Chondrocyte (in vitro differentiated cells): ENCODE measurements at places on chromosomes 3 and 15. TPM values are rescaled to one million over a fixed set of nuclear protein-coding genes. Genes with fewer than 3 reads are reported as not detected.

Gene PTX3
- 14.9 to 41.2 TPM (median 40.2 TPM) in 3 replicates for total RNA-seq

DNA sequence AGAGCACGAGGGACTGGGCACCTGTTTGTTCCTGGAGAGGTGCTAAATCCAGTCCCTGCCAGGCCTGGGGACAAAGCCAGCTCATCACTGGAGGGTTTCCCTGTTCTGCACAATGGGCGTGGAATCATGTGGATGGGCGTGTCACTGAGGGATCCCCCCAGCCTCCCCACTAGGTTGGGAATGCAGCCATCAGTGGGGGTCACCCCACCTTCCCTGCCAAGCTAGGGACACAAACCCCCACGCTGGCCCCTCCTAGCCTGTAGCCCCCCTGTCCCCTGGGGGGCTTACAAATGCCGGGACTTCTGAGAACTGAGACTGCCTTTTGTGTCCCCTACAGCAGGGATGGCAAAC, 61.9 kb downstream of the NSMCE3 start:
- H3K4me1 ChIP-seq: peaks cover 6% of the 10 kb centered on the region
- H3K36me3 ChIP-seq: peaks cover 2% of the 10 kb centered on the region
- no peak overlapping the region for H3K27ac ChIP-seq
- no peak for DNase-seq
- H3K4me3 ChIP-seq: no peak overlapping the region
- H3K27me3 ChIP-seq: peaks cover 29% of the 10 kb centered on the region

- H3K4me1 ChIP-seq: peaks cover 43% of the 10 kb centered on the region
- H3K36me3 ChIP-seq: peaks cover 15% of the 10 kb centered on the region
- H3K4me3 ChIP-seq: no peak overlapping the region
Measured at GRCh38 chr3:122961146-122961545, 66.4 kb downstream of the SEMA5B start.

DNA sequence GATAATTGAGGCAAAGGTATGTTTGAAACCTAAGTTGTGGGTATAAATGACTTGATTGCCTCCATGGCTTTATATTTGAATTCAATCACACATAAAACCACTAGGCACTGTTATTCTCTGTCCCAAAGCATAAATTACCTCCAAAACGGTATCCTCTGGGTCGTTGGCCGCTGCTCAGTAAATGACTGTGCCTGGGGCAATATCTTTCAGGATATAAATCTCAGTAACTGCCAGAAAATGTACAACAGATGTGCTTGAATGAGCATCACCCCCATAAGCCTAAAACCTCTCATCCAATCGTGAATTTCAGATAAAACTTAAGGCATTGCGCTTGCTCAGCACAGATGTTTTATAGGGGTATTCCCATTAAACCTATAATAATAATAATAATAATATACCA, 19.0 kb upstream of the C3orf49 start:
- no peak for DNase-seq
- no peak overlapping the region for H3K4me3 ChIP-seq

Gene SHF
- 4.9 to 7.0 TPM (median 5.1 TPM) in 3 replicates for total RNA-seq

Gene CGNL1
- 4.6 to 7.2 TPM (median 7.1 TPM) in 3 replicates for total RNA-seq

DNA sequence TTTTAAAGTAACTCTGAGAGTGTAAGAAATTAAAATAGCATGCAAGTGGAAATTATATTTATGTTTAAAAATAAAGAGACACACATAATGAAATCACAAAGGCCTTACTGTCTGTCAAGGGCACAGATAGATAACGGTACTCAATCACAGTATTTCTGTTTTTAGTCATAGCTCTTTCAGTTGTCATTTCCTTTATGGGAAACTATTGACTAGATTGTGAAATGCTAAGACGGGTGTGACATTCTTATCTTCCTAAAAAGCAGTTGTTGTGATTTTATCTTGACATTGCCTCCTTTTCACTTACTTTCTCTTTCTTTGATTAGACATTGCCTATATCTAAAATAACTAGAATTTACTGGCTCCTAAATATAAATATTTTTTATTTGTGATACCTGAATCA, 100.1 kb upstream of the PLSCR5 start:
- no peak overlapping the region for H3K4me3 ChIP-seq
- H3K27ac ChIP-seq: no peak overlapping the region
- no peaks in the 10 kb centered on the region for H3K4me1 ChIP-seq
- no peaks in the 10 kb centered on the region for H3K36me3 ChIP-seq
- DNase-seq: no peak

DNA sequence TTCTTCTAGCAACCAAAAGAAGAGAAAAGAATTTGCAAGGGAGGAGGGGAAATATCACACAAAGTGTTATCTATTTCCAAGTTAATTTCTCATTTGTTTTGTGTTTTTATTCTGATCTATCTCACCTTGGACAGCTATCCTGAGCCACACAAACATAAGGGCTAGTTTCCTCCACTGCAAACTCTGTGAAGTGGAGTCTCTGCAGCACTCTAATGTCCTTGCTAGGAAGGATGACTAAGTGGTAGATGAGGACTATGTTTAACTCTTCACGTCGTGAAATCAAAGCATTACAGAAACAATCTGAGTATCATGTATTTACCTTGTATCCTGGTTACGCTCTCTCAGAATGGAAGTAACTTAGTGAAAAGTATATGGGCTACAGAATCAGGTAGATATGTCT, 33.9 kb upstream of the CHRM5 start:
- no peak overlapping the region for H3K27ac ChIP-seq
- no peak for DNase-seq
- H3K36me3 ChIP-seq: no peaks in the 10 kb centered on the region
- no peaks in the 10 kb centered on the region for H3K27me3 ChIP-seq
- peaks cover 18% of the 10 kb centered on the region for H3K4me1 ChIP-seq

DNA sequence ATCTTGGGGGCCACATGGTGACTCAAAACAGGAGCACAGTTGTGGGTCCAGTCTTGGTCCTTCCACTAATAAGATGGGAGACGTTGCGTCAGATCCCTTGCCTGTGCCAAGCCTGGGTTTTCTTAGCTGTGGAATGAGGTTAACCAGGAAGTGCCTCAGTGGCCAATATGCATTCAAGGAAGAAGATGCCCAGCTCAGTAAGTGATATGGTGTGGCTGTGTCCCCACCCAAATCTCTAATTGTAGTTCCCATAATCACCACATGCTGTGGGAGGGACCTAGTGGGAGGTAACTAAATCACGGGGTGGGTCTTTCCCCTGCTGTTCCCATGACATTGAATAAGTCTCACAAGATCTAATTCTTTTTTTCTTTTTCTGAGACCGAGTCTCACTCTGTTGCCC, 6.4 kb downstream of the ALG1L2 start:
- H3K27ac ChIP-seq: no peak overlapping the region
- peaks cover 2% of the 10 kb centered on the region for H3K27me3 ChIP-seq
- DNase-seq: no peak

DNA sequence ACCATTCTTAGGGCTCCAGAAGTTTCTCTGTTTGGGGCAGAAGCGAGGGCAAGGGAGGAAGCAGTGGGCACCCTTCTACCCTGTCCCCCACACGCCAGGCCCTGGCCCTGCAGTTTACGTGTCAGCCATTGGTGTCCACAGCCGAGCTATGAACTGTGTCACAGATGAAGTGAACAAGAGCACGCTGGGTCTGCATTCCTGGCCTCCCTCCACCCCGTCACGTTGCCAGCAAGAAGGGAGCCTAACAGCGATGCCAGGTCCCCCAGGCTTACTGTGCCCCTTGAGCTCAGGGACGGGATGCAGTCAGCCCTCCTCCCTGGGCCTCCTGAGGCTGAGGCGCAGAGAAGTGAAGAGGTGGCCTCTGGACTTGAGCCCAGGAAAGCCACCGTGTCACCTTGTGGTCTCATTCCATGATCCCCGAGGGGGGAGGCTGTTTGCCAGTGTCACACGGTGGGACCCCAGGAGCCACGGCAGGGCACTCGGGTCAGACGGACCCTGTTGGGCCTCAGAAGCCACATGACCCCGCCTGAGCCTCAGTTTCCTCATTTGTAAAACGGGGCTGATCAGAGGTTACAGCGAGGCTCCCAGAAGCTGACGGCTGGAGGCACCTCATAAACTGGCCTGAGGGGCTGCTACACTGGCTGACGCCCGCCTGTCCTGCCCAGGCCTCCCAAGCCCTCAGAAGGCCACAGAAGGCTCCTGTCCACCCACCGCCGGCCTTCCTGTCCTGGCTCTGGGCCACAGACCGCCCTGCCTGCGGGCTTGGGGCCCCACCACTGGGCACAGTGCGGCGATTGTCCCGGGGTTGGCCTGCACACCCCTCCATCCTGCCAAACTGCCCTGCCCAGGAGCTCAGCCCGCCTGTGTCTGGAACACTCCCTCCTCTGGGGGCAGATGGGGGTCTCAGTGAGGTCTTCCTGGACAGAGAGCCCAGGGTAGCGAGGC, 18.6 kb downstream of the IQSEC1 start:
- no peak overlapping the region for H3K4me3 ChIP-seq
- H3K4me1 ChIP-seq: peaks cover 10% of the 10 kb centered on the region
- no peak overlapping the region for H3K27ac ChIP-seq
- H3K27me3 ChIP-seq: peaks cover 5% of the 10 kb centered on the region
- no peak for DNase-seq
- H3K36me3 ChIP-seq: no peaks in the 10 kb centered on the region

- no peak for DNase-seq
- peaks cover 11% of the 10 kb centered on the region for H3K4me1 ChIP-seq
- no peak overlapping the region for H3K4me3 ChIP-seq
- H3K27ac ChIP-seq: no peak overlapping the region
- H3K36me3 ChIP-seq: no peaks in the 10 kb centered on the region
- no peaks in the 10 kb centered on the region for H3K27me3 ChIP-seq
Measured at GRCh38 chr3:37989821-37990480, 635 bp upstream of the VILL start.

GRCh38 chr15:71312731-71313460, 197.6 kb downstream of the THSD4 start:
- DNase-seq: no peak
- H3K27me3 ChIP-seq: no peaks in the 10 kb centered on the region
- no peak overlapping the region for H3K27ac ChIP-seq
- peaks cover 1% of the 10 kb centered on the region for H3K36me3 ChIP-seq
- peaks cover 5% of the 10 kb centered on the region for H3K4me1 ChIP-seq
- H3K4me3 ChIP-seq: no peak overlapping the region

GRCh38 chr3:159616234-159616825, 372.3 kb upstream of the IL12A start:
- H3K36me3 ChIP-seq: no peaks in the 10 kb centered on the region
- H3K4me3 ChIP-seq: no peak overlapping the region
- H3K27me3 ChIP-seq: no peaks in the 10 kb centered on the region
- no peak overlapping the region for H3K27ac ChIP-seq
- DNase-seq: no peak
- peaks cover 32% of the 10 kb centered on the region for H3K4me1 ChIP-seq

DNA sequence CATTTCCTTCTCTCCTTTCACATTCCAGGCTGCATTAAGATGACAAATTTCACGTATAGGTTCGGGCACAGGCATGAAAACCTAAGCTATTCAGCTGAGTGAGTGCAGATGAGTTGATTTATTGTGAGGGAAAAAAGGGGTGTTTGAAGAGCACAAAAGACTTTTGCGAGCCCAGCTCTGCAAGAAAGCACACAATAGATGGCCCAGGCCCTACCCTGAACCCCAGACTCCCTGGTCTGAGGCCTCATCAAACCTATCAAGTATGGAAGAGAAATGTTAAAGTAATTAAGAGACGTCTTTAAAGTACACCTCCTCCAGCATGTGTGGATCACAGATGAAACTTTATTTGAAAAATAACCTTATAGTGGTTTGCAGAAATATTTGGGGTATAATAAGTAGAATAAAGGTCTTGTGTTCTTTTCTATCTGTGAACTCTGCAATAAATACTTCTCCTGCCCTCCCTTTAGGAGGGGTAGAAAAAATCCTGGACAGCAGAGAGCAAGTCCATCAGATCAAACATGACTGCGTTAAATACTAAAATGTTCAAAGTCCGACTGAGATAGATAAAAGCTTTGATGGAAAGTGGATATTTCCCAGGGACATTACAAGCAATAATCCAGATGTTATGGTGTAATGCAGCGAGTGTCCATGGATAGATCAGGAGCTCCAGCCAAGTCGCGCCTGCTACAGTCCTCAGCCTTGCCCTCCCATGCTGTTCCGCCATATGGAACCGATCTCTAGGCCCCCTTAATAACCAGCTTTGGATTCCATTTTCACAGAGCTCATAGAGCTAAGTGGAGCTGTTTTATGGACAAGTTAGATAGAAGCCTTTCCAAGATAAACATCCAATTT, 121.5 kb downstream of the MCTP2 start:
- H3K36me3 ChIP-seq: peaks cover 3% of the 10 kb centered on the region
- H3K4me1 ChIP-seq: no peaks in the 10 kb centered on the region
- no peak overlapping the region for H3K27ac ChIP-seq
- no peak overlapping the region for H3K4me3 ChIP-seq
- no peaks in the 10 kb centered on the region for H3K27me3 ChIP-seq

Gene LAMB2
- 824 to 1,096 TPM (median 1,075 TPM) in 3 replicates for total RNA-seq

Gene SLC4A7
- 67.4 to 69.0 TPM (median 68.8 TPM) in 3 replicates for total RNA-seq

Gene TTLL13
- total RNA-seq: 0.69 TPM in 1 of 3 replicates, not detected in the others

- peaks cover 6% of the 10 kb centered on the region for H3K27me3 ChIP-seq
- no peak overlapping the region for H3K4me3 ChIP-seq
- H3K27ac ChIP-seq: no peak overlapping the region
- H3K4me1 ChIP-seq: peaks cover 10% of the 10 kb centered on the region
- DNase-seq: no peak
- no peaks in the 10 kb centered on the region for H3K36me3 ChIP-seq
Measured at GRCh38 chr15:37872661-37873060, 61.8 kb upstream of the TMCO5A start.

GRCh38 chr3:171122240-171122639, 95.7 kb upstream of the SLC2A2 start:
- H3K27ac ChIP-seq: no peak overlapping the region
- no peak for DNase-seq
- no peak overlapping the region for H3K4me3 ChIP-seq
- H3K4me1 ChIP-seq: peaks cover 22% of the 10 kb centered on the region

Gene NRROS
- total RNA-seq: 0.38 to 0.50 TPM in 2 of 3 replicates, not detected in the other

Gene AQR
- total RNA-seq: 18.2 to 26.3 TPM (median 19.3 TPM) in 3 replicates

Gene STRA6
- 4.9 to 12.7 TPM (median 5.4 TPM) in 3 replicates for total RNA-seq

DNA sequence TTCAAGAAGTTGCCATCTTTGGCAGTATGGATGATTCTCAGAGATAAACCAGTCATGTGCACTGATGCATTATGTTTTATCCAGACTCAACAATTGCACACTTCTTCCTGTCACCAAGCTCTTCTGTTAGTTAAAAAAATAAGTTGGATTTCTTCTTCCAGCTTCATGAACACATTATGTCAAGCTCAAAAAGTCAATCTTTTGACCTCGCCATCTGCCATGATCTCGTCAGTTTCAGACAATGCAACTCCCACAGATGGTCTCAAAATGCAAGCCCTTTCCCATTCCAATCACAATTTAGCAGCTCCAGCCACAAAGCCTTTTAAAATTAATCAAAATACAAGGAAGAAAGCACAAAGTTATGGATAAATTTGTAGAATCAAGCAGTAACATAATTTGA, 42.8 kb downstream of the TFDP2 start:
- no peak overlapping the region for H3K4me3 ChIP-seq

DNA sequence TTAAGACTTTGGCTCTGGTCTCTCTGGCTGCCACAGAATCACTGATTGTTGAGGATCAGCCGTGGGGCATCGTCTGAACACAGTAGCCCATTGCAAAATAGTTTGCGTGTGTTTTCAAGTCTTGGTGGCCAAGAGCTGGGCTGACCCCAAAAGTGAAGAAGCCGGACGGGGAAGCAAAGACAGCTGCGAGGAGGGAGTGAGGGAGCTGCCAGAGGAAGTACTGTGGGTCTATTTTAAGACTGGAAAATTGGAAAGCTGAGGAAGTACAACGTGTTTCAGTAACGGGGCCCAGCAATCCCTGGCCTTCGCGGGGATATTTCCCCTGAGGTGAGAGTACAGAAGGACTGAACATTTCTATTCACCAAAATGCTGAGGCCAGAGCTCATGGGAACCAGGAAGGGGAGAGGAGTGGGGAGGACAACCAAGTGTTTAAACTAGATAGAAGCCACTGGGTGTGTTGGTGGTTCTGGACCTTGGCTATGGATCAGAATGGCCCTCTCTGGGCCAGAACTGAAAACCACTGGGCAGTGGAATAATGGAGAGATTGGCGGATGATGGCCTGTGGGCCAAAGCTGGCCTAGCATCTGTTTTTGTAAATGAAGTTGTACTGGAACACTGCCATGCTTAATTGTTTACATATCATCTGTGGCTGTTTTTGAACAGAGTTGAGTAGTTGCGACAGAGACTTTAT, 34.1 kb upstream of the LIMD1 start:
- H3K27me3 ChIP-seq: no peaks in the 10 kb centered on the region
- H3K4me3 ChIP-seq: peak overlapping the region; percentile 9
- DNase-seq: peak; percentile 42
